ENCODE measurements at places on chromosomes 1 and 21.
A peak's percentile ranks its signal among the peaks of the same experiment; 100 is the strongest.

DNA sequence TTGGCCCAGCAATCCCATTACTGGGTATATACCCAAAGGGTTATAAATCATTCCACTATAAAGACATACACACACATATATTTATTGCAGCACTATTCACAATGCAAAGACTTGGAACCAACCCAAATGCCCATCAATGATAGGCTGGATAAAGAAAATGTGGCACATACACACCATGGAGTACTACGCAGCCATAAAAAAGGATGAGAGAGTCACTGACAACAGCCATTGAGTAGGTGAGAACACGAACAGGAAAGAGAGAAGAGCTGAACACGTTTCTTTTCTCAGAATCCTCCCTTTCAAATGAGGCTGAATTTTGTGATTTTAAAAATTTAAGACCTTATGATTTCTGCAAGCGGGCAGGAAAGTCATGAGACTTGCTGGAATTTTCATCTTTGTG, 10.1 kb upstream of the RABGAP1L start:
- DNase-seq, result no peak

DNA sequence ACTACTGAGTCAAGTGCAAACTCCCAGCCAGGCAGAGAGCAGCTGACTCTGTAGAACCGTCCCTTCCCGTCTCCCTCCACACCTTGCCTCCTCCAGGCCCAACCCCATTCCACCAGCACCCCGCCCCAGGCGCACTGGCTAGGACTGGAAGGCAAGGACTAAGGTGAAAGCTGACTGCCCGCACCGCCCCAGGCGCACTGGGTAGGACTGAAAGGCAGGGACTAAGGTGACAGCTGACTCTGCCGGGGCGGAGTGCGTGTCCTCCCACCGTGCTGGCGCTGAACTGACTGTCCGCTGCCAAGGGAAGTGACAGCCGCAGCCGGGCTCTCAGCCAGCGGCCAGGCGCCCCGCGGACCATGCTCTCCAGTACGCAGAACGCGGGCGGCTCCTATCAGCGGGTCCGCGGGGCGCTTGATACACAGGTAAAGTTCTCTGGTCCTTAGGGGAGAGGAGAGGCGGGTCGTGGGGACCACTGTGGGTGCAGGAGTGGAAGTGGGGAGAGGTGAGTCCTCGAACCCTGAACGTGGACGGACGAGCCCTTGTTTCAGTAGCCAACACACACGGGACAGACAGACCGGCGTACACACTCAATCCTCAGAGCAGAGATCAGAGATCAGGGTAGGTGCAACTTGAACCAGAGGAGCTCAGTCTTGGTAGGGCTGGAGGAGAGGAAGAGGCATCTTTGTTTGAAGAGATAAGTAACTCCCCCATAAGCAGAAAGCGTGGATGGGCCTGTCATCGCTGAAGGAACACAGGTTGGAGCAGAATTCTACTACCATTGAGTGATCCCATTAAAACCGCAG, 58.0 kb downstream of the RBM11 start:
- no peak for DNase-seq

GRCh38 chr21:41677671-41678015, 89.2 kb downstream of the RIPK4 start:
- no peak for DNase-seq

- DNase-seq, result no peak
Measured at GRCh38 chr1:154167461-154167860, 12.6 kb upstream of the NUP210L start.

DNA sequence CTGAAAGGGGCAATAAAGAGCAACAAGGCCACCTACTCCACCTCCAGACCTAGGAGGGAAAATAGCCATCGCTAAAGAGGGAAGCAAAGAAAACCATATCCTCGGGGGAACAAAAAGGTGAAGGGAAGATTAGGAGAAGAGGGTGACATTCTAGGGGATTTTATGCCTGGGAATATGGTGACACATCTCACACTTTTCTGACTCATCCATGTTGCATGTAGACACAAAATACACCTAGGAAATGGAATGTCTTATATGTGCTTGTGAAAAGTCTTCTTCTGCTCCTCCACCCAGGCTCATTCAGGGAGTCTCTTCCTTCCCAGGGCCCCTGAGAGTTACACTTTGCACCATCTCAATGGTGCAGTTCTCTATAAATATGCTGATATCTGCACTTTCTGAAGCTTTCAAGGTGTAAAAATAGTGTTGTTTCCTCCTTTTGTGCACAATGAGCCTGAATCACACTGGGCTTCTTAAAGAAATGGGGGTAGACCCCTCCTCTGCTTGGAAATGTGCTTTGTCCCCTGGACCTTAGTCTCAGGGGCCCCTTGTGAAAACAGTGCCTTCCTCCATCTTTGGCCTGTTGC, 195.9 kb downstream of the CYYR1 start:
- no peak for DNase-seq

DNA sequence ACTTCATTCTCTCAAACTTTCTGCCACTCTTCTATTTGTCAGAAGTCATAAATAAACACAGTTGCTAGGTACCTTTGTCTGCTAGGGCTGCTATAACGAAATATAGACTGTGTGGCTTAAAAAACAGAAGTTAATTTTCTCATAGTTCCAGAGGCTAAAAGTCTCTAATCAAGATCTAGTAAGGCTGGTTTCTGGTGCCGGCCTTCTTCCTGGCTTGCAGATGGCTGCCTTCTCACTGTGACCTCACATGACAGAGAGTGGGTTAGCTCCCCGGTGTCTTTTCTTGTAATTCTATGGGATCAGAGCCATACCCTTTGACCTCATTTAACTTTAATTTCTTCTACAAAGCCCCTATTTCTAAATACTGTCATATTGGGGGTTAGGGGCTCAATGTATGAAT, 5.9 kb downstream of the PDC start:
- DNase-seq, result no peak

DNA sequence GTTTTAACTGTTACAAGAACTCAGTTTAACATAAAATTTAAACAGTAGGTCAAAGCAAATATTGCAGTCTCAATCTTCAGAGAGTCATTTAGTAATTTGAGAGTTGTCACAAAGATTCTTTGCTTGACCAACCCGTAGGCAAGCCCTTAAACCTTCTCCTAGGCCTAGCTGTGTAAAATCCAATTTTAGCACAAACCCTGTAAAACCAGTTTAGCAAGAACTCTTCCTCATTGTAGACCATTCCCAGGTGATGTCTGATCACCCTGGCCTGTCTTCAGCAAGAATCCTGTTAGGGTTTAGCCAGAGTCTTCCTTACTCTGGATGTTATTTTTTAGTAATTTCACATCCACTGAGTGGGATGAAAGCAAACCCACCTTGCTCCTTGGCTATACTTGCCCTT, 30.1 kb downstream of the LRIG2 start:
- DNase-seq, result no peak

DNA sequence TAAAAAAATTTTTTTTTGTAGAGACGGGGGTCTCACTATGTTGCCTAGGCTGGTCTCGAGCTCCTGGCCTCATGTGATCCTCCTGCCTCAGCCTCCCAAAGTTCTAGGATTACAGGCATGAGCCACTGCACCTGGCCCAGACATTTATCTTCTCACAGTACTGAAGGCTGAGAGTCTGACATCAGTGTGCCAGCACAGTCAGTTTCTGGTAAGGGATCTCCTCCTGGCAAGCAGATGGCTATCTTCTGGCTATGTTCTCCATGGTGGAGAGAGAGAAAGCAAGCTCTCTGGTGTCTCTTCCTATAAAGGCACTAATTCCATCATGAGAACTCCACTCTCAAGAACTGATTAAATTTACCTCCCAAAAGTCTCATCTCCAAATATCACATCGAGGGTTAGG, 57.8 kb upstream of the C1orf185 start:
- DNase-seq, result peak; percentile 32

DNA sequence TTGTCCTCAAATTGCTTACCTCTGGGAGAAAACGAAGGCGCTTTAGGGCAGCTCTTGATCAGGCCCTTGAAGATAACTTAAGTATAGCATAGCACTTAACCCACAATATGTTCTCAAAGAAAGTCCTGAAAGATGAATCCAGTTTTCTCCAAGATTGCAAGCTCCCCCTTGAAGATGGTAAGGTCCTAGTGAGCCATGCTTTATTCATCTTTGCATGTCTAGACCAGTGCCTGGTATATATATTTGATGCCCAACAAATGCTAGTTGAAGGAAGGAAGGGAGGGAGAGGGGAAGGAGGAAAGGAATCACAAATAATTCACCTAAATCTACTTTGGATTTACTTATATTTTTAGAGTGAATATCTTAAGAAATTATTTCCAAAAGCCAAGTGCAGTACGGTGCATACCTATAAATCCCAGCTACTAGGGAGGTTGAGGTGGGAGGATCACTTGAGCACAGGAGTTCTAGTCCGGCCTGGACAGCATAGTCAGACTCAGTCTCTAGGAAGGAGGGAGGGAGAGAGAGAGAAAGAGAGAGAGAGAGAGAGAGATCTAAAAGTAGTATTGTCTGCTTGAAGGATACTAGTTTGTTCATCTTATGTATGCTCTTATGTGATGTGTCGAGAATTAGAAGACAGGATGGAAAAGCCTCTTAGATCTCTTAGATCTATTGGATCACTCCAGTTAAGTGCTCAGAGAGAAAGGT, 25.0 kb downstream of the PBX1 start:
- no peak for DNase-seq

GRCh38 chr1:160708118-160708517, 3.5 kb downstream of the CD48 start:
- no peak for DNase-seq

DNA sequence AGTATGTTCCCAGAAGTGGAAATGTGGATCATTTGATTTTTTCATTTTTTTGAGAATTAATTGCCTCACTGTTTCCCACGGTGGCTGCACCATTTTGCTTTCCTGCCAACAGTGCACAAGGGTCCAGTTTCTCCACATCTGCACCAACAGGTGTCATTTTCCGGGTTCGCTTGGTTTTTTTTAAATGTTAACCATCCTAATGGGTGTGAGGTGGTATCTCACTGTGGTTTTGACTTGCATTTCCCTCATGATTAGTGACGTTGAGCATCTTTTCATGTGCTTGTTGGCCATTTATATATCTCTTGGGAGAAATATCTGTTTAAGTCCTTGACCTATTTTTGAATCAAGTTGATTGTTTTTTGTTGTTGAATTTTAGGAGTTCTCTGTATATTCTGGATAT, 3.0 kb downstream of the COL6A2 start:
- DNase-seq, result no peak

DNA sequence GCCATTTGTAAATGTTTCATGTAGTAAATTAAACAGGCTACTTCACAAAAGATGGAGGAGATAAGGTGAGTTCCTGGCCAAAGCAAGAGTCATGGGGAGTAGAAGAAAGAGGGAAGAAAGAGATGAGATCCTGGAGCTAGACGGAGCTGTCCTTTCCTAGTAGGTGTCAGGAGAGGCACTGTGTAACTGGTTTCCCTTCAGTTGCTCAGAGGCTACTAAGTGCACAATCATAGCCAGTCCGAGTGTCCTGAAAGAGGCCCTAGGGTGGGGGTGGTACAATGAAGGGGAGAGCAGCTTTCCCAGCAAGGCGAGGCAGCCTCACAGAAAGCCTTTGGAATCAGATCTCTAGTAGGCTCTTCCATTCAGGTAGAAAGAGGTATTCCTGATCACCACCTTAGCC, 390.9 kb downstream of the KCNH1 start:
- no peak for DNase-seq

GRCh38 chr1:85135392-85135798, 65.4 kb downstream of the SYDE2 start:
- DNase-seq, result no peak

GRCh38 chr1:98733782-98734112, 72.2 kb downstream of the SNX7 start:
- DNase-seq, result no peak

- DNase-seq, result no peak
Measured at GRCh38 chr21:46518983-46519583, 60.4 kb downstream of the DIP2A start.

DNA sequence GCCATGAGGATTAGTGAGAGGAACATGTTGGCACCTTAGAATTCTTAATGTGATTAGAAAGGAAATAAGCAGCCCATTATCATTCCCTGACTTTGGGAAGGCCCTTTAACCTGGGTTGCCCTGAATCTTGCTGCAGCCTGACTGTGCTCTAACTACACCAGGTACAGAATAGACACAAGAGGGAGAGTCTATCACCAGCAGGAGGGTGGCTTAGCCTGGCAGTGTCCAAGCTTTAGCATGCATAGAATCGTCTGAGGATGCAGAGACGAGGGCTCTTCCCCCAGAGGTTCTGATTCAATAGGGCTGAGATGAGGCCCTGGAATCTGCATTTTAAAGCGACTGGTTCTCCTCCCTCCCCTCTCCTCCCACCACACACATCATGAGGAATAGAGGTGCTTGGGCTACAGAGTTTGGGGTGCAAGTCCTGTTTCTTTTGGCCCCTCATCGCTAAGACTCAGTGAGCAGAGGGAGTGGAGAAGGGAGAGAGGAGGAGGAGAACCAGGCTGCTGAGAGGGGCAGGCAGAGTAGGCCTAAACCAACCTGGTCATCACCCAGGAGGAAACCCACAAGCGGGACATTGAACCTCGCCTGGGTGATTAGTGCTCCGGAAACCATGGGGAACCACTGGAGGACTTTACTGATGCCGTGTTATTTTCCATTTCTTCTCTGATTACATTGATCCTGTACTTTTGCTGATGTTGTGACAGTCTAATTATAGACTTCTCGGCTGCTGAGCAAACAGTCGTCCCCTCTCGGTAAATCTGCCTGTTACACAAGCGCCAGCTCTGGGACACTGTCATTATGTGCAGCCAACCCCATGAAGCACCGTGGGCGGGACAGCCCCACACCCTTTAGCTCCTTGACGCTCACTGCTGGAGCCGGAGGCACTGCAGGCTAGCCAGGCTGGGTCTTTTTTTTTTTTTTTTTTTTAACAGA, 6.3 kb upstream of the TENT5C start:
- DNase-seq, result no peak

DNA sequence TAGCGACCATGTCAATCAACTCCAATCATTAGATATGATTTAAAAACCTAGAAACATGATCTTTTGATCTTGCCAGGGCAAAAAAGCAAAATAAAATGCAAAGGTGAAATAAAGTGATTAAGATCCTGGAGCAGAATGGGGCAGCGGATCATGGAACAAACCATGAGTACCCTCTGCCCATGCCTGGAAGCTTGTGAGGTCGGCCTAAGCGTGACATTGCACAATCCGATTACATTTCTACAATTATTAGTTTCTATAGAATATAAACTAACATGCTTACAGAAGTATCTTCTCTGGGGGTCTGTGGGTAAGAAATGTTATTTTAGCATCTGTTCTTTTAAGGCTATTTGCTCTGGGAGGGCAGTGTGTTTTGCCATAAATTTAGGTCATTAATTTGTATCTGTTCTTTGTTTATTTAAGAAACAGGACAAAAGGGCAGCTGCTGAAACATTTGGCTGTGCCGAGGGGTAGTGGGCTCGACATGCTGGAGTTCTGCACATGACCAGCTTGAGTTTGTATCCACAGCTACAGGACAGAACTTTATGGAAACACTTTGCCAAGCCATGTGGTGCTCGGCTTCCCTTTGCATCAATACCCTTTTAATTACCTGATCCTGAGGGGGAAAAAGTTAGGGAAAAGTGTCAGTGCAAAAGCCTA, 55.9 kb downstream of the ZBTB18 start:
- no peak for DNase-seq
